ENCODE measurements at places on chromosomes 6 and 20.

DNA sequence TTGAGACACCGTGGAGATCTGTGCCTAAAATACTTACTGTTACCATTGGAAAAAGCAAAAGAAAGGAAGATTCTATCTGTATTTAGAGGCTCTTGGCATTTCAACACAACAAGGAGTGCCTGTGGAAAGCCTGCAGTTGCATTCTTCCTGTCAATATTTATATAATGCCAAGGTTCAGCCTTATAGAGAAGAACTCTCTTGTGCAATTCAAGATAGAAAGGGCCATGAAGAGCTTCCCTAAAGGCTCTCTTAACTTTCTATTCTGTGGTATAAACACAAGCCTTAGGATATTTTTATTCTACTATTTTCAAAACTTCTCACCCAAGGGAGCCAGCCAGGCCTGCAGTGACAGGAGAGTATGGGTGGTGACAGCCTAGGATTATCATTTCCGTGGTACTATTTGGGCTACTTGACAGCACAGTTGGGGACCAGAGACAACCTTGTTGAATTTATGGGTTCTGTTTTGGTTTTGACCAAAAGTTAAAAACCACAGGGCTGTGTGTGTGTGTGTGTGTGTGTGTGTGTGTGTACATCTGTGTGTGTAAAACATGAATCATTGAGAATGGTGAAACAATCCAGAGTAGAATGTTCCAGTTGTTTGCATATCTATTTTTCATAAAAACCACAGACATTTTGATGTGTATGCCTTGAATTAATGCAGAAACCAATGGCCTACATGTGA, 700.9 kb upstream of the SLC35B3 start:
- DNase-seq: no peak

GRCh38 chr6:153511896-153512496, 380.9 kb upstream of the RGS17 start:
- DNase-seq: no peak

DNA sequence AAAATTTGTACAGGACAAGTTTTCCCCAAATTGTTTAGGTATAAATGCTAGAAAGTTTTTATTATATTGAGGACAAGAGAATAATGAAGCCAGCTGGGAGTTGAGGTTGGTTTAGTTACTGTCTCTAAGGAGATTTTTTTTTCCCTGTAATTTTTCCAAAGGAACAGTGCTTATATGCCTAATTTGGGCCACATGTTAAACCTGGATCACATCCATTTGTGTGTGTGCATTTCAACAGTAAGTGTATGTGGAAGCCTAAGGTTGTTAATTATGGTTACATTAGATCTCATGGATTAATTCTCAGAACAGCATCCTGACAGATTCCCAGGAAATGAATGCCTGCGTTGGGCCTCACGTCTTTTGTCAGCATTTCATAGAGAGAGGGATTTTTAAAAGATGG, 4.5 kb downstream of the IGF2R start:
- DNase-seq: no peak

DNA sequence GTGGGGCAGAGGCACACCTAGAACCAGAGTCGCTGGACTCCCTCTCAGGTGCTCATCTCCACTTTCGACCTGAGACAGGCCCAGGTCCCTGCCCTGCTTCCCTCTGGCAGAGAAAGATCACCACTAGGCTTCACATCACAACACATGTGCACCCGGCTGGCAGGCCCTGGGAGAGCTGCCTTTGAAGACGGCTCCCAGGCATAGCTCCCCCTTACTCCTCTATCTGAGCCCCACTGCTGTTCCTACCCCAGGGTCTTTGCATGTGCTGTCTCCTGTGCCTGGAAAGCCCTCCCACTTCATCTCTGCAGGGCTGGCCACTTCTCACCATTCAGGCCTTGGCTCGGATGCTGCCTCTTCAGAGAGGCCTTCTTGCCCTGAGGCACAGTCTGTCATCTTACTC, 89.2 kb downstream of the NOL4L start:
- DNase-seq: no peak

Data from T-helper 22 cell (primary cell).